HL-60 (cell line): ENCODE measurements at places on chromosomes 6 and 20.
A peak's percentile ranks its signal among the peaks of the same experiment; 100 is the strongest.

DNA sequence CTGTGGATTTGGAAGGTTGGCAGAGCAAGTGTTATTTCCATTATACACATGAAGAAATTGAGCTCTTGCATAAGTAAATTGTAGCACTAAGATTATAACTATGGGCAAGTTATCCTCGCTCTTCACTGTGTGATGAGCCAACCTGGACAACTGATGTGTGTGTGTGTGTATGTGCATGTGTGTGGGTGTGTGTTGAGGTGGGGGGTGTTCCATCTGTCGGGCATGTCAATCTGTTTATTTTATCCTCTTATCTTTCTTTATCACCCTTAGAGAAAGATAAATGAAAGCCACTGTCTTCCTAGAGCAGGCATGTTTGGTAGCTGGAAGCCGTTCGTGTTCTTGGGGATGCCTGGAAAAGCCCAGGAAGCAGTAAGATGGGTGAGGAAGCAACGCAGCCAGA is 3.0 kb upstream of the DSP start:
- no peak for DNase-seq

DNA sequence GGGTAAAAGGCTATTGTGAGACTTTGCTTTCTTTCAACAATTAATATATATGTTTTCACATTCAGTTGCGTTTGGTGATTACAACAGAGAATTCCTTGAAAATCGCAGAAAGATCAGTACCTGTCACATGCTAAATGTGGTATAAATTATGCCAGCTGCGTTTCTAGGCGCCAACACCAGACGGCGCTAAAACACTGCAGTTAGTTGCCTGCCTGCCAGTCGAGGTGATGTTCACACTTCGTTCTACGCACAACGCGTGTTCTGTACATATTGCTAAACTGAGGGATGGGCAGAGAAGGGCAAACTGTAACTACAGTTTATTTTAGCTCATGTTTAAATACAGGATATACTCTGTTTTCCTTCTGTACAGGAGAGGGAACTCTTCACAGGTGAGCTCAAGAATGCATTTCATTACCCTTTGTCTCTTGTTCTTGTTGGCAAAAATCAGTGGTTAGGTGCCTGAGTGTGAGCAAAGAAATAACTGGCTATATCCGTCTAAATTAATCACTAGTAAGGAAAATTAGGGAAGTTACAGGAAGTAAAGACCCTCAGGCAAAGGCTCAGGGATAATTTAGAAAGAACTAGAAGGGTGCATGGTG is 100.1 kb upstream of the RGS17 start:
- DNase-seq, result peak; percentile 20

DNA sequence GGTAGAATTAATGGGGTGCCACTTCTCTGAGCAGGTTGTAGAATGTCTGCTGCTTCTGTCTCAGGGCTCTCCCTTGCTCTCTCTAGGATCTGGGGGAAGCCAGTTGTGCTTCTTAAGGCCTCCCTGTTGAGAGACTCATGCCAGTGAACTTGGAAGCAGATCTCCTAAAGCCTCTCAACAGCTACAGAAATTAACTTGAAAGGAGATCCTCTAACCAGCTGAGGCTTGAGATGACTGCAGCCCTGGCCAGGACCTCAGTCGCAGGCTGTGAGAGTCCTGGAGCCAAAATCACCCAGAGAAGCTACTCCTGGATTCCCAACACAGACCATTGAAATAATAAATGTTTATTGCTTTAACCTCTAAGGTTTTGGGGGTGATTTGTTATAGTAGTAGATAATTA is 180.2 kb upstream of the MARCKS start:
- no peak for DNase-seq

- DNase-seq, result no peak
These were observed 634.0 kb upstream of the PTCHD4 start for GRCh38 chr6:48744948-48745347.

DNA sequence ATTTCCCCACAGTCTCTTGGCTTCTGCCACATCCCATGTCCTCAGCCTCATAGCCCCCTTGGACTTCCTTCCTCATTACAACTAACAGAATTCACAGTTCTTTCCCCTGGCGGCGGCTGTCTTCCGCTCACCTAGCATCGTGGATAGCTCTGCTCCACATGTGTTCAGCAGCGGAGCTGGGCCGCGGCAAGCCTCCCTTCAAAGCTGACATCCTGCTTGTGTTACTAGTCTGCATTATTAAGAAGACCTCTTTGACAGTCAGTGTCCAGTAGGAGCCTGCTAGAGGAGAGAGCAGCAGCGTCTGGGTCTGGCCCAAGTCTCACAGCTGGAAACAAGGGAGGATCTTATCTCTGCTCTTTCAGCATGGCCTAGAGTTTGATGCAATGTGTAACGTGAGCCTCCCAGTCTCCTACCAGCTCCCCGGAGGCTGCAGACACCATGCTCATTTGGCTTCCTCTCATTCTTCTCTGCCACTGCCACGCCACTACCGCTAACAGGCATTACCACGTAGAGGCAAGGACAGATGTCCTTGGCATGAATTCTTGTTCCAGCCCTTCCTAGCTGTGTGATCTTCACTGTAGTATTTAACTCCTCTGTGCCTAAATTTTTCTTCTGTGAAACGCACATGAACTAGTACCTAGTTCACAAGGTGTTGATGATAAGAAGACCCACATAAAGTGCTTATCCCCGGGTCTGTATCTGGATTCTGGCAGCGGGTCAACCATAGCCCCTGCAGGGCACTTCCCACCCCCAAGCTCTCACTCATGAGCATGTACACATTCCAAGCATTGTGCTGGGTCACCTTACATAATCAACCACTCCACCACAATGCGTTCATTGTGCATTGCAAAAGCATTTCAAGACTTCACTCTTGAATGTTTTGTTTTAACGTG is 107.1 kb upstream of the BACH2 start:
- peak; percentile 54 for DNase-seq

DNA sequence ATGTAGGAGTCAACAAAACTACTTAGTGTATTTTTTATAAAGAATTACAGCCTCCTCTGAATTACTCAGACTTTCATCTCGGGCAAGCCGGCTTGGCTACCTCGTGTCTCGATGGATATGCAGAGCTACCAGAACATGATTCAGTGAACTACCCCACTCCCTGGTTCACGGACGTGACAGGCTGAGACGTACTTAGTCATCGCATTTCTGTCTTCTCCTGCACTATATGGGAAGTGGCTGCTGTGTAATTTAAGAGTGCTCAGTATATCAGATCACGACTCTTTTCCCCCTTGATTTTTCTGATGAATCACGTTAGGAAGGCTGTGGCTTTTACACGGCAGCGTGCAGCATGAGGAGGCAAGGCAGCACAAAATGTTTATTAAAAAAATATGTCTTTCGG is 302.7 kb upstream of the ZFP64 start:
- DNase-seq, result no peak

- DNase-seq, result no peak
These were observed 527.7 kb downstream of the ADGRB3 start for GRCh38 chr6:69162811-69163210.
